SK-N-SH (cell line): ENCODE measurements at places on chromosomes 6 and 20. TPM values are rescaled to one million over a fixed set of nuclear protein-coding genes. Genes with fewer than 3 reads are reported as not detected.
A peak's percentile ranks its signal among the peaks of the same experiment; 100 is the strongest.

DPPA5 gene
- not detected in 2 replicates for polyA plus RNA-seq

CRISP2 gene
- polyA plus RNA-seq: not detected in 2 replicates

GFOD1 gene
- polyA plus RNA-seq: 1.6 and 2.0 TPM in 2 replicates

WASF1 gene
- polyA plus RNA-seq: 31.4 and 35.9 TPM in 2 replicates

HLA-DQA1 gene
- polyA plus RNA-seq: not detected in 2 replicates

CGA gene
- 0.10 and 0.18 TPM in 2 replicates for polyA plus RNA-seq

CYP24A1 gene
- 8.8 and 9.1 TPM in 2 replicates for polyA plus RNA-seq

KIAA1755 gene
- 0.44 and 0.54 TPM in 2 replicates for polyA plus RNA-seq

MCHR2 gene
- not detected in 2 replicates for polyA plus RNA-seq

SIRPG gene
- not detected in 2 replicates for polyA plus RNA-seq

HEY2 gene
- not detected in 2 replicates for polyA plus RNA-seq

NHLRC1 gene
- 0.15 and 0.29 TPM in 2 replicates for polyA plus RNA-seq

TP53TG5 gene
- polyA plus RNA-seq: not detected in 2 replicates

CTNNBL1 gene
- polyA plus RNA-seq: 29.5 and 34.4 TPM in 2 replicates

KIAA1586 gene
- polyA plus RNA-seq: 3.0 and 3.2 TPM in 2 replicates

GRCh38 chr20:54110041-54110440 is 39.6 kb upstream of the BCAS1 start:
- no peak overlapping the region for H3K4me3 ChIP-seq
- H3K36me3 ChIP-seq: no peaks in the 10 kb centered on the region
- H3K27ac ChIP-seq: no peak overlapping the region
- H3K4me1 ChIP-seq: no peaks in the 10 kb centered on the region

DNA sequence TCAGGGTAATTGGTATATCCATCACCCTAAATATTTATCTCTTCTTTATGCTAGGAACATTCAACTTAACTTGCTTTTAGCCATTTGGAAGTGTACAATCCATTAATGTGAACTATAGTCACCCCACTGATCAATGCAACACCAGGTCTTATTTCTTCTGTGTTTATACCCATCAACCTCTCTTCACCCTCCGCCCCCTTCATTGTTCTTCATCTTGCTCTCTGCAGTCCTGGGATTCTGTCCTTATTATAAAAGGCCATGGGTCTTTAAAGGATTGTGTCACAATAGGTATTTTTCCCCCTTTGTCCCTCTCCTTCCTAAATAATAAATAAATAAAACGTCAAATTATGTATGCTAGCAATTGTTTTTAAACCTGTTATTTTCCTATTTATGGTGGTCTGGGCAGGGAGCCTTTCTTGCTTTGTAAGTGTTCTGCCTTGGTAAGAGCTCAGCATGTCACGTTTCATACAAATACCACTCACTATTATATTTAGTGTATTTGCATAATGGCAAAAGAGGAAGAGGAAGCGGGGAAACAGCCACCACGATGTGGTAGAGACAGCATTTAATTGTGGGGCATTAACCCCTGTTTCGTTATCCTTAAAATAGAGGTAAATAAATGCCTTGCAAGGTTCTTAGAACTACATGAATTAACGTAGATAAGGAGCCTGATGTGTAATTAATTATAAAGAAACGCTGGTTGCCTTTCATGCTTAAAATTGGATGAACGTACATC is 1.9 kb downstream of the ABRACL start:
- H3K36me3 ChIP-seq: no peaks in the 10 kb centered on the region; the same call in 1 of the 2 replicates
- H3K4me1 ChIP-seq: peaks cover 12% of the 10 kb centered on the region
- no peak for DNase-seq
- H3K27me3 ChIP-seq: no peaks in the 10 kb centered on the region
- no peak overlapping the region for H3K27ac ChIP-seq
- H3K4me3 ChIP-seq: peak overlapping the region; percentile 88; the same call in 1 of the 2 replicates

GRCh38 chr6:38482466-38482865 is 157.3 kb downstream of the BTBD9 start:
- peak; percentile 18 for DNase-seq
- H3K27ac ChIP-seq: peak overlapping the region; percentile 95

GRCh38 chr20:60573003-60573680 is 614.9 kb downstream of the CDH26 start:
- H3K27ac ChIP-seq: no peak overlapping the region
- no peak for DNase-seq
- no peaks in the 10 kb centered on the region for H3K36me3 ChIP-seq
- no peak overlapping the region for H3K4me3 ChIP-seq
- H3K27me3 ChIP-seq: no peaks in the 10 kb centered on the region

DNA sequence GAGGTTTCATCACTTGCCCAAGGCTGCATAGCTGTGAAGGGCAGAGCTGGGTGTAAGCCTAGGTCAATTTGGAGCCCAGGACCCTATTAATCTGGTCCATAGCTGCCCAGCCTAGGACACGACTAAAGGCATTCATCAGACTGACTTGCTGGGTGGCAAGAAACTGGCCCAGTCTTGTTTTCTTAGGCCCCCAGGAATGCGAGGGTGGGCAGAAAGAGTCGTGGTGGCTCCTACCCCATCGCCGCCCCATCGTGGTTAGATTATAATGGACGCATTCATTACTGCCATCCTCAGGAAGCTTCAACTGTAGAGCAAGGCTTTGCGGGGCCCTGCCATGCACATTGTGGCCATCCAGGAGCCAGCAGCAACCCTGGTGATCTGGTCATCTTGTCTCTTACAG is 16.1 kb downstream of the DYNLRB1 start:
- H3K4me1 ChIP-seq: no peaks in the 10 kb centered on the region
- H3K27me3 ChIP-seq: no peaks in the 10 kb centered on the region
- peaks cover 60% of the 10 kb centered on the region for H3K36me3 ChIP-seq
- H3K4me3 ChIP-seq: no peak overlapping the region
- H3K27ac ChIP-seq: no peak overlapping the region

- peaks cover 18% of the 10 kb centered on the region for H3K27me3 ChIP-seq
- no peaks in the 10 kb centered on the region for H3K36me3 ChIP-seq
- no peaks in the 10 kb centered on the region for H3K4me1 ChIP-seq
- no peak for DNase-seq
Measured at GRCh38 chr20:57566803-57567459, 6.0 kb downstream of the PCK1 start.

- H3K4me1 ChIP-seq: peaks cover 21% of the 10 kb centered on the region; the same call in 1 of the 2 replicates
- no peaks in the 10 kb centered on the region for H3K27me3 ChIP-seq
- no peak overlapping the region for H3K4me3 ChIP-seq
- DNase-seq: peak; percentile 66
- H3K36me3 ChIP-seq: no peaks in the 10 kb centered on the region
Measured at GRCh38 chr6:34025112-34025807, 120.6 kb downstream of the GRM4 start.

- no peak overlapping the region for H3K4me3 ChIP-seq
- no peaks in the 10 kb centered on the region for H3K27me3 ChIP-seq
- 0 out of 2 replicates have a peak, but pooled peaks cover 3% of the 10 kb centered on the region for H3K4me1 ChIP-seq
- DNase-seq: no peak
- no peak overlapping the region for H3K27ac ChIP-seq
Measured at GRCh38 chr20:21344206-21344900, 41.2 kb downstream of the XRN2 start.

- H3K27ac ChIP-seq: no peak overlapping the region
- no peaks in the 10 kb centered on the region for H3K36me3 ChIP-seq
- no peaks in the 10 kb centered on the region for H3K4me1 ChIP-seq
- H3K4me3 ChIP-seq: no peak overlapping the region
Measured at GRCh38 chr6:6851059-6851948, 256.5 kb upstream of the RREB1 start.

DNA sequence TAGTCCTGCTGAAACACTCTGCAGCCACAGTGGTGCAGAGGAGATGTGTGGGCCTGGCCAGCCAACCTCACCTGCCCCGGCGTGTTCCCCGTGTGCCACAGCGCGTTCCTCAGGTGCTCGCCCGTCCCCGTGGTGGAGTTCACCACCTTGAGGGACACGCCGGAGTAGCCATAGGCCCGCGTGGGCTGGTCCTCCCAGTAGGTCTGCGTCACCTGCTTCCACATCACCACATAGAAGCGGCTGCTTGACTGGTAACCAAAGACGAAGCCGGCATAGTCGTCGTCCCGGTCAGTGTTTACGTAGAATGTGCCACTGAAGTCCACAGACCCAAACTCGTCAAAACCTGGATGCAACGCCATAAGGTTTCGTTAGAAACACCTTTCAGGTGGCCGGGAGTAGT is 31.5 kb downstream of the THBS2 start:
- peak; percentile 2 for DNase-seq
- peaks cover 42% of the 10 kb centered on the region; the same call in 1 of the 2 replicates for H3K36me3 ChIP-seq
- no peaks in the 10 kb centered on the region for H3K4me1 ChIP-seq
- no peaks in the 10 kb centered on the region for H3K27me3 ChIP-seq
- no peak overlapping the region for H3K4me3 ChIP-seq

DNA sequence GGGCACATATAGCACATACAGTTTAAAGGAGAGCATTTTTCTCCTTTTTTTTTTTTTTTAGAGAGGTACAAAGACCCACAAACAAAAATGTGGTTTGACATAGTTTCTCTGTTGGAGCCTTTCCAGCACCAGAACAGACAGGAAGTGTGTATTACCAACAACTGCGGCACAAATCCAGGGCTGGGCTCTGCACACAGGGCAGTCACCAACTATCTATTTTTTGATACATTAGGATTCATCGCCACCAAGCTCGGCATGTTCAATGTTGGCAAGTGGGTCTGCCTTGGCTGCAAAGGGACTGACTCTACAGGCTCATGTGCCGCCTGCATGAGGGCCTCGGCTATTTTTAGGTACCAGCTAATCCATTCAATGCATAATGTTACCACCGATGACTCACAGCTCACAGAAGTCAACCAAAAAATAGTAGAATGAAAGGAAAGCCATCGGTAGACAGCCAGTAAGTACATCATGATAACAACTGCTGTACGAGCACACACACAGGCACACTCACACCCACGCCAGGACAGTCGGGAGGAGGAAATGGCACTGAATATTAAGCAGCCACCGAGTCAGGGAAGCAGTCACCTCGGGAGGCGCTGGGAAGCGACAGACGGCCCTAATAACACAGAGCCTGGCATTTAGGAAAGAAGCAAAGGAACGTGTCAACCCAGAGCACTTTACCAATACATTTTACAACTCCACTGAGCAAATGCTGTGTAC is 81.6 kb downstream of the GMPR start:
- H3K4me1 ChIP-seq: peaks cover 13% of the 10 kb centered on the region; the same call in 1 of the 2 replicates
- H3K36me3 ChIP-seq: no peaks in the 10 kb centered on the region
- DNase-seq: no peak

- no peak overlapping the region for H3K27ac ChIP-seq
- H3K4me1 ChIP-seq: no peaks in the 10 kb centered on the region
- no peak for DNase-seq
Measured at GRCh38 chr6:22124756-22125155, 172.1 kb downstream of the PRL start.

DNA sequence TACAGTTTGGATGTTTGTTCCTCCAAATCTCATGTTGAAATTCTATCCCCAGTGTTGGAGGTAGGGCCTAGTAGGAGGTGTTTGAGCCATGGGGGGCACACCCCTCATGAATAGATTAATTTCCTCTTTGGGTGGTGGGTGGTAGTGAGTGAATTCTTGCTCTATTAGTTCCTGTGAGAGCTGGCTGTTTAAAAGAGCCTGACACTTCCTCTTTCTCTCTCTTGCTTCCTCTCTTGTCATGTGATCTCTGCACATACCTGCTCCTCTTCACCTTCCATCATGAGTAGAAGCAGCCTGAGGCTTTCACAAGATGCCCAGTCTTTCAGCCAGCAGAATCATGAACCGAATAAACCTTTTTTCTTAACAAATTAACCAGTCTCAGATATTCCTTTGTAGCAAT is 340.2 kb upstream of the CHD6 start:
- H3K4me3 ChIP-seq: no peak overlapping the region
- H3K27me3 ChIP-seq: no peaks in the 10 kb centered on the region
- H3K36me3 ChIP-seq: no peaks in the 10 kb centered on the region
- H3K4me1 ChIP-seq: no peaks in the 10 kb centered on the region
- DNase-seq: no peak

GRCh38 chr6:2733324-2733723 is 17.4 kb downstream of the MYLK4 start:
- no peaks in the 10 kb centered on the region for H3K27me3 ChIP-seq
- no peaks in the 10 kb centered on the region for H3K36me3 ChIP-seq
- H3K4me3 ChIP-seq: no peak overlapping the region
- no peak overlapping the region for H3K27ac ChIP-seq
- H3K4me1 ChIP-seq: no peaks in the 10 kb centered on the region

DNA sequence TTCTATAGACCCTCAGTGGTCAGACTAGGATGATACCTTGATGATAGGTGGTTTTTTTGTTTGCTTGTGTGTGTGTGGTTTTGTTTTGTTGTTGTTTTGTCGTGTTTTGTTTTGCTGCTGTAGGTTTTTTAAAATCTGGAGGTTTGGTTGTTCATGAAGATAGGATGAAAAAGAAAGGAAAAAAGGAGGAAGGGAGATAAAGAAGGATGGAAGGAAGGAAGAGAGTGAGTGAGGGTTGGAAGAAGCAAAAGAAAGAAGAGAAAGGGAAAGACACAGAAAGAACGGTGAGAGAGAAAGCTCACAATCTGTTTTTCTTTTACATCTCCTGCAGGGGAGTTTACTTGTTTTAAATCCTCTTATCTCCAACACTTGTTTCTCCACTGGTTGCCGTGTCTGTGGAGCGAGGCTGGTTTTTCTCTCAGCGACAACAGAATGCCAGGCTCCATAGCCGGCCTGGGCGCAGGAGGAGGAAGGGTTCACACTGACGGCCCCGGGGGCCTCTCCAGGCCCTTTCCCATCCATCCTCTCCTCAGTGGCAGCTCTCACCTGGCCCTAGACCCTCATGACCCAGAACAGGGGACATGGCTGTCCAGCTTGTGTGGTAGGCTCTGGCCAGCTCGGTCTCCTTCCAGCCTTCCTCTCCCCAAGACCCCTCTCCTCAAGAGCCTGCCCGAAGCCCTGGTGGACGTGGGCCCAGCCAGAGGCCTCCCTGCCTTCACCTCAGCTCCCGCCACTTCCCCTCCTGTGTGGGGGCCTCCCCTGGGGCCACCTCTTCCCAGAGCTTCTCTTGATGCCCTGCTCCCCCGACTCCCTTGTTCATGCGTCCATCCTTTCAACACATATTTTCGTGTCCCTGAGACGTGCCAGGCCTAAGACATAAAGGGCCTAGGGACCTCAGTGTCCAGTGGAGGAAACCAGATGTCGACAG is 168.4 kb downstream of the VEGFA start:
- peak; percentile 50 for DNase-seq
- H3K27me3 ChIP-seq: no peaks in the 10 kb centered on the region
- no peak overlapping the region for H3K4me3 ChIP-seq
- H3K36me3 ChIP-seq: no peaks in the 10 kb centered on the region
